ENCODE measurements at places on chromosomes 7 and 10.

GRCh38 chr10:59433720-59434428 is 71.5 kb upstream of the FAM13C start:
- DNase-seq: peak; percentile 80

DNA sequence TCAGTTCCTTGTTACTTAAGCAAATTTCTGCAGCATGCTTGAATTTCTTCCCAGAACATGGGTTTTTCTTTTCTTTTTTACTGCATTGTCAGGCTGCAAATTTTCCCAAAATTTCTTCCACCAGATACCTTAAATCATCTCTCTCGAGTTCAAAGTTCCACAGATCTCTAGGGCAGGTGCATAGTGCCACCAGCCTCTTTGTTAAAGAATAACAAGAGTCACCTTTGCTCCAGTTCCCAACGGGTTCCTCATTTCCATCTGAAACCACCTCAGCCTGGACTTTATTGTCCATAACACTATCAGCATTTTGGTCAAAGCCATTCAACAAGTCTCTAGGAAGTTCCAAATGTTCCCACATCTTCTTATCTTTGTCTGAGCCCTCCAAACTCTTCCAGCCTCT is 389.2 kb downstream of the NXPH1 start:
- DNase-seq: no peak

GRCh38 chr7:8290645-8291308 is 28.8 kb upstream of the ICA1 start:
- peak; percentile 98 for DNase-seq

DNA sequence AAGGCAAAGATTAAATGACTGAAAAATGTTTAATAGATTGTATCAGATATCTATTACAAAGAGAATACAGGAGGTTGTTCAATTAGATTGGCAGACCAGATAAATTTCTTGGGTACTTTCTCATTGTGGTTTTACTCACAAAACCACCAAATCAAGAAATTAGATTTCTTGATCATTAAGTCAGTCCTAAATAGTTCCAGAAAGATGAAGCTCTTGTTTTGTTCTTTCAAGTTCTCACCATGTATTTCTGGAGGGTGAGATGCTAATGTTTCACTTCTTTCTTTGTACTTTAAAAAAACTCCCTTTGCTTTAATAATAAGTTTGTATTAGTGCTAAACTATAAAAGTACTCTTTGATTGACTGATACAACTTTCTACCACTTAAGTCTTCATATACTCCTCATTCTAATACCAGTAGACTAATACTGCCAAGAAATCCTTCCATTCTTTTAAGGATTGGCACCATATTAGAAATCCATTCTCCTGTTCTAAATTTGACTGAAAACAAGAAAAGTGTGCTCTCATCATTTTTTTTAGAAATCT is 69.4 kb downstream of the RNF133 start:
- DNase-seq: no peak

- no peak for DNase-seq
These were observed 59.3 kb upstream of the NMT2 start for GRCh38 chr10:15227611-15228372.

DNA sequence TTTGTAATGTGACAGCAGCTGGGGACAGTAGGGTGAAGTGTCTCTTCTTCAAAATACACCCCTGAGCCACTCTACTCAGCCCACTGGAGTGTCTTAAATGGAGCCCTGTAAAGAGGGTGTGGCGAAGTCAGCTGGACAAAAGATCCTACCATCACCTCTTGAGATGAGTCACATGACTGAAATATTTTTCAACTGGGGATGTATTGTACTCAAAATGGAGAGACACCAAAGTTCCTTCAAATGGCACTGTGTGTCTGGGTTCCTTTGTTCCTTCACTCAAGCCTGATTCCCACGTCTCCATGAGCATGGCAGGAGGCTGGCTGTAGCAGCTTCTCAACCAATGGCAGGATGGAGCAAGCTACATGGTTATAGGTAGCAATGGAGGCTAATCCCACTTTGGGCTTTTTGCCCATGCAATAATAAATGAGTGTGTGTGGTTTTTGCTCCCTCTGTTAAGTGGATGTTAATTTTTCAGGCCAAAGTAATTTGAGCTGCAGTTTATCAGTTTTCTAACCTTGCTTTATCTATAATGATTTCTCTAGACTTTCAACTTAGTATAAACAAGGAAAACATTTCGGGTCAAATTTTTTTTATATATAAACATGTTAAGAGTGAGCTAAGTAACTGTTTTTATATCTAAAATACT is 68.2 kb downstream of the CLEC2L start:
- DNase-seq: no peak

DNA sequence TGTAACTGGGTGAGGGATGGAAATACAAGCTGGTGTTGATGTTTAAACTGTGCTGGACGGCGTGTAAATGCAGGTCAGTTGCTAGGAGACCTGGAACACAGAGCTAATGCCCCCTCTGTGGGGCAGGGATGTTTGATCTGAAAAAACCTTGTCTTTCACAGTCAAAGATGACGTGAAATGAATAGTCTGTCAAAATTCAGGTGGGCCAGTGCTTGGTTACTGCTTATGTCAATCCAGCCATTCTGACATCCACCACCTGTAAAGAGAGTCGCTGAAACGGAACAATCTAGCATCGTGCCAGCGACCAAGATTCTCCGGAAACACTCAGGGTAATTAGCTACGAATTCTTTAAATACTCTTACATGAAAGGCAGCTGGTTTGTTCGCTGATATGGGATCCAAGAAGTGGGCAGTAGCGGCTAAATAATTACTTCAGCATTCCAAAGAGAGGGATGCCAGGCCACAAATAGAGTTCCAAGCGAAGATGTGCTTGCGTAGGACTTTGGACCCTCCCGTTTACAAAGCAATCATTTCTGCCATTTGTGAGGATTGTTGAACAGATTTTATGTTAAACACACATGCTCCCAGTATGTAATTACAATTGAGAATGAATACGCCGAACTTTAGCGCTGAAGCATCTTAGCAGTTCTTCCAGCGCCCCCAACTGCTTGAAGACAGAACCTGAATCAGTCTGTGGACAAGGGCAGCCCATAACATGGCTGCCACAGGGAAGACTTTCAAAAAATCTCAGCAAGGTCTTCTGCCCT is 7.3 kb upstream of the ASB4 start:
- DNase-seq: peak; percentile 23

GRCh38 chr10:69222157-69223027 is 2.3 kb downstream of the HKDC1 start:
- peak; percentile 87 for DNase-seq

DNA sequence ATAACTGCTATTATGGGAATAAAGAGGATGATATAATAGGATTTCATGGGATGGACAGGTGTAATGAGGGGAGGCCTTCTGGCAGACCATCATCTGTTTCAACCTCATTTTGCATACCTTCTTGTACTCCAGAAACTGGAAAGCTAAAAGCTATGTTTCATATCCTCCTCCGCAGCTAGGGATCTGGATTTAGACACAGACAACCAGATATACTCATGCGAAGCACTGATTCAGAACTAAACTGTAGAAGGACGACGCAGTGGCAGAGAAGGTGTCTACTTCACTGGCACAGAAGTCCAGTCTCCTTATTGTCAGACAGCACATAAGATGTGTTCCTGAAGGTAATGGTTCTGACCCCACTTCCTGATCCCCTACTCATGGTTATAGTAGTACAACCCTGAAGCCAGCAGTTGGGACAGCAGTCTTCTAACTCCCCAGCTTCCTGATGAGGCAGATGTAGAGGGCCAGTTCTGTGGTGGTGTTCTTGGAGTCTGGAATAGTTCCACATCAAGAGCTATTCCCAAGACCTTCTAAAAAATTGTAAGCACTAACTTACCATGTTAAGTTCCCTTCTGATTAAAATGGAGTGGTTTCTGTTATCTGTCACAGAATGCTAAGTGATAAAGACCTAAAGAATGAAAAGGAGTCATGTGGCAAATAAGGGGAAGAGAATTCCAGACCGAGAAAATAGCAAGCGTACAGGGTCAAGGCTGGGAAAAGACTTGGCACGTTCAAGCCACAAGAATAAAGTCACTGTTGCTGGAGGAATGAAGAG is 550.3 kb downstream of the GRM8 start:
- DNase-seq: peak; percentile 56

DNA sequence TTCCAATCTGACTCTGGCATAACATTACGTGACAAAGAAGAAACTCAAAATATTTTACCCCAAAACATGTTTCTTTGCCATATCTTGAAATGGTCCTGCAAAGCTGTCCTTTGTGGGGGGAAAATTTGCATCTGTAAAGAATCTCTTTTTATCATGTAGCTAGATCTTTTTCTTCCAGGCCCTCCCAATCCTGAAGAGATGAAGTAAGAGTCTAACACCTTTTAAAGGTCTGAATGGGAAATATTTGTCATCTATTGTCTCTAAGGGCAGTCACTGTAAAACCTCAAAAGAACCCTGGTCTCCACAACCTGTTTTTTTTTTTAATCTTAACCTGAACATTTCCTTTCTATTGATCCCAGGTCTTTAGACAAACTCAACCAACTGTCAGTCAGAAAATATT is 8.6 kb downstream of the OR2AE1 start:
- no peak for DNase-seq

DNA sequence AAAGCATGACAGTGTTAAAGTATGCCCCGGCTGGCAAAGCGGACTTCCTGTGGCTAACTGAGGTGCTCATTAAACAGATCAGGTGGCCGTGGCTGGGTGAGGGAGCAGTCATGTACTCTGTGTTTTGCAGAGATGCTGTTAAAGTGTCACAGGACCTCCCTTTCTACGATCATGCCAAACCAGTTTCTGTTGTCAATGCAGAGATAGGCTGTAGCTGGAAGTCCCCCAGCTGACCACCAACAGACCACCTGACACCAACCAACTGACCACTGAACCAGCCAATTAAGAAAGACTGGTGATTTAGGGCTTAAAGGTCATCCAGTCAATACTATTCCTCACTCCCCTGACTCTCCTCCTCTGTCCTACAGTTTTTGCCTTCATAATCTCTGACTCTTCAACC is 431.1 kb upstream of the LRGUK start:
- no peak for DNase-seq

DNA sequence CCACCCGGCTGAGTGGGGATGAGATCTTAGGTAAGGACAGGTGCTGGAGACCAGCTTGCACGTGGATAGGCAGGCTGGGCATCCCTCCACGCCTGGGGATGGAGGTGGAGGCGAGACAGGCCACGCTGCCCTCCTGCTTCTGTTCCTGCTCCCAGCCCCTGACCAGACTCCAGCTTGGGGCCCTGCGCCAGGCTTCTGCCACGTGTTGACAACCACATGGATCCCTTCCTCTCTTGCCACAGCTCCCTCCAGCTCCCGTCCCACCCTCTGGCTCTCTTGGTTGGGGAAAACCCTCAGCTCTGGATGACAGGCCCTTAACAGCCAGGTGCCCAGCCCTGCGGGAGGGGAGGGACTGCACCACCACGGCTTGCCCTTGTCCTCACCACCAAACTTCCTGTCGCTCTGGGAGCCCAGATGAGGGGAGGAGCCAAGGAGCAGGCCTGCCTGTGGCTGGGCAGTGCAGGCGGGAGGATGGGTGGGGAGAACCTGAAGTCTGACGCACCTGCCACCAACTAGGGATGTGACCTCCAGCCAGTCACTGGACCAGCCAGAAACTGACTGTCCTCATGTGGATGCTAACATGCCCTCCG is 36.0 kb downstream of the KCNH2 start:
- no peak for DNase-seq

- DNase-seq: no peak
These were observed 31.5 kb downstream of the SLC18A2 start for GRCh38 chr10:117272195-117273076.

DNA sequence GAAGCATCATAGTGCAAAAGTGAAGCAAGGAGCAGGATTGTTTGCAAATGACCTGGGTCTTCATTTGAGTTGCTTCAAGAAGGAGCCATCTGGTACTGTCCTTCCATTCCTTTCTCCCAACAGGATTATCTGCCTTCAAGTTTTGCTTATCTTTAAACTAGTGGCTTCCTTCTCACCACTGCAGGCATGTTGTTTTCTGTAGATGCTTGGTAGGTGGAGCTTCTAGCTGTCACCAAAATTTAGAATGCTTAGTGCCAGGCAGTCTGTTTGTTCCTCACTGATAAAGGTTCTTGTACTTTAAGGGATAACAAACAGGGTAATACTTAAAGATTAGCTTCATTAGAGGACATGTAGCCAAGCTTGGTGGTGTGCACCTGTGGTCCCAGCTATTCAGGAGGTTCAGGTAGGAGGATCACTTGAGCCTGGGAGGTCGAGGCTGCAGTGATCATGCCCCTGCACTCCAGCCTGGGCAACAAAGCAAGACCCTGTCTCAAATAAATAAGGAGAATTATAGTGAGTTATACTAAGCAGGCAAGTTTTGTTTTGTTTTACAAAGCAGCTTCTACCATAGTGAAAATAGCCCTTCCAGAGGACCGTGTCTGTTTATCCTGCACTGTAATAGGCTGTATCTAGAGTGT is 5.7 kb downstream of the ARL5B start:
- no peak for DNase-seq
